ENCODE measurements at places on chromosomes 1 and 21.

DNA sequence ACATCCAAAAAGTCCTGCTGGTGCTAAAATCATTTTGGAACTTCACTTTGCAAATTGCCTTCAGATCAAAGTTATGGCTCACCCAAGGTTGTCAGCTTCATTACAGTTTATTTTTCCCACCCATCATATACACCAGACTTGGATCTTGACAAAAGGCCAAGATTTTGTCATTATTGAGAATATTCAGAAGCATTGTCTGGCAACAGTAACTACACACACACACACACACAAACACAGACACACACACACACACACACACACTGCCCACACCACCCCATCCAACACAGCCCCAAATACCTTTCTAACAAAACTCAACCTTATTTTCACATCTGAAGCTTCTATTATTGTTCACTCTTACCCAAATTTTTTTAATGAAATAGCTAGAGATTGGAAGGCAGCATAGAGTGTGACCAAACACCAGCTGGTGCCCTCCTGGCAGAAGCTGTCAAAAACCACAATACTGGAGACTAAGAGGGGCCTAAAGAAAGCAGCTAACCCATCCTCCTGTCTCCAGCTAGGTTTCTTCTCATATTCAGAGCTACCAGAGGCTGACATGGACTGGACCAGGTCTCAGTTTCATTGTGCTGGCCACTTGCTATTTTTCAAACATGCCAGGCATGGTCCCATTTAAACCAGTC lies 139.1 kb upstream of the ZC3H11B start:
- no peak for DNase-seq

- DNase-seq: peak; percentile 8
Observed at GRCh38 chr1:203028067-203028783, 1.9 kb downstream of the PPFIA4 start.

DNA sequence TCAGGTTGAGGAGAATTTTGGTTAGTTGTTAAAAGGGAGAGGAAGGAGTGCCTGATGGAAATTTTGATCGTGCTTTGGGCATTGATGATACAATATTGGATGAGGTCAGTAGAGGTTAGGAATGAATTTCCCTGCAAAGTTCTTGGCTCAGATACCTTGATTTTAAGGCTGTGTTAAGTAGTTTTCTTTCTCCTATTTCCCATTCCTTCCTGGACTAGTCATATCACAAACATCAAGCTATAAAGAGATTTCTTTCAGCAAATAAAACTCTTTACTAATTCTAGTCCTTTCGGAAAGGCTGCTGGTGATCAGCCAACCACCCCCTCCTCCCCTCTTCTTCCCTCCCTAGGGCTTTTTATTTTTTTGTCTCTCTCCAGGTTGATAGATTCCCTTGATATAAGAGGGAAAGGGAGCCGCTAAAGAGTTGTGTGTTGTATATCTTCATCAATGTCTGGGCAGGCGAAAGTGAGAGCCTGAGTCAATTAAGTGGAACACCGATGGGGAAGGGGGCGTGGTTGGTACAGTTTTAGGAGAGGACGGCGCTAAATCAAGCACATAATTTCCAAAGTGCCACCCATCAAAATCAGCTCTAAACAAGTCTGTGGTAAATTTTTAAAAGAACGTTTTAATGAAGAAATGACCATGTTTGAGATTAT lies 100.1 kb upstream of the PLXNA2 start:
- DNase-seq: no peak

GRCh38 chr1:166089804-166090203 lies 77.0 kb downstream of the FAM78B start:
- DNase-seq: peak; percentile 38

GRCh38 chr1:69413129-69413528 lies 154.6 kb upstream of the LRRC7 start:
- DNase-seq: no peak

- DNase-seq: no peak
Observed at GRCh38 chr1:212401838-212402582, 12.7 kb downstream of the PACC1 start.

DNA sequence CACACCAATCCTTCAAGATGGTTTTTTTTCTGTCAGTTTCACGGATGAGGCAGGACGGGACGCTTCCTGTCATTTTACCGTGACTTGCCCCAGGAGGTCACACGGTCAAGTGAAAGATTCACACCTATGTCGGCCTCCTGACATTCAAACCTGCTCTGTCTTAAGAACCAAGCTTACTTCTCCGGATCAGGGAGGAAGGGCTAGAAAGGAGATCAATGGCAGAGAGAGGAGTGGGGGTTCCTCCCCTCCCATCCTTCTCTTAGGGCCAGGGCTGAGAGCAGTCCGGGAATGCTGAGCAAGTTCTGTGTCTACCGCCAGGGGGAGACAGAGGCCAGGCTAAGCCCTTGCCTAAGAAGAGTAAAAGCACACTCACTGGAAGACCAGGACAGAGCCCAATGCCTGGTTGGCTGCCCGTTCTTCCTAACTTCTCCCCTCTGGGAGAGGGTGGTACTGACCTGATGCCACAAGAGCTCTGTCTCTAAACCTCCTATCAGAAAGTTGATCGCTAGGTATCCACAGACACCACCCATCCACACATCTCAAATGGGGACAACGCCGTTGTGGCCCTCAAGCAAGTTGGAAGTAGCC lies 1.1 kb upstream of the PPM1J start:
- peak; percentile 77 for DNase-seq

DNA sequence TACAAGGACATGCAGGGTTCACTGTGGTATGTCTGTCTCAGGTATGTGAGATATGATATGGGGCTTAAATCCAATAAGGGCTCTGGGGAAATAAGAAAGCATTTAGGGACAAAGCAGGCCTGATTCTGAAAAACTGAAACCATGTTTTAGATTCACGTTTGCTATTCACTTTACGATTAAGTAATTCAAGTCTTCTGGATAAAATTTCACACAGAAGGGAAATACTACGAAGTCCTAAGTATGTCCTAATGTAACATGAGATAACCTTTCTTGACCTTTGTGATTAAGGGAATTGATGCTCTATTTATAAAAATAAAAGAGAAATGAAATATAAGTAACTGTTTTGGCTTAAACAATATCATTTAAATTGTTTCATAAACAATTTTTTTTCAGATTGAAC lies 55.4 kb downstream of the HNRNPR start:
- DNase-seq: no peak

- DNase-seq: peak; percentile 30
Observed at GRCh38 chr1:226181996-226182714, 4.4 kb downstream of the ACBD3 start.

DNA sequence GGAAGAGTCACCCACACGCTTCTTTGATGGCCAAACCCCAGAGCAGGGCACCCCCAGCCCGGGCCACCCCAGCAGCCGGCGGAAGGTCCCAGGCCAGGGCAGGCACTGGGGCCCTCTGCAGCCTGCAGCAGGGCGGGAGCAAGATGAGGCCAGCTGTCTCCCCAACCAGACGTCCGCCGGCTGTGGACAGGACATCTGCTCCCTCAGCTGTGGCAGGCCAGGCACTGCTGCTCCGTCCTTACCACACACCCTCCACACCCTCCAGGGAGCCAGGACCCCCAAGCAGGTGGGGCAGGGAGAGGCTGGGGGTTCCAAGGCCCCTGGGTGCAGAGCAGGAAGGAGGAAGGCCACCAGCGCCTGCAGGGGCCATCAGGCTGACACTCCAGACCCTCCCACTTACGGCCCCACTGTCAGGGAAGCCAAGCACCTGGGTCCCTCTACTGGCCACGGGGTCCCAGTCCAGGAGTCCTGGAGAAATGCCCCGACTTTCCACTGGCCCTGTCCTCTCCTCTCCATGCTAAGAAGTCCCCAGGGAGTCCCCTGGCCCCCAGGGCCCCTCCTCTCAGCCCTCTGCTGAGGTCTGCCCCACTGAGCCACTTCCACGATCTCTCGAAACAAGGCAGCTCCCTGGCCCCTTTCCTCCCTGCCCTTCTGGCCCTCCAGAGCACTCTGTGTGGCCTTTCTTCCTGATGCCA lies 5.6 kb downstream of the WNT9A start:
- DNase-seq: no peak

- no peak for DNase-seq
Observed at GRCh38 chr21:34536820-34537219, 24.8 kb upstream of the KCNE1 start.

- no peak for DNase-seq
Observed at GRCh38 chr1:46549697-46550681, 1.5 kb downstream of the KNCN start.

GRCh38 chr1:163796394-163796821 lies 474.7 kb downstream of the NUF2 start:
- DNase-seq: no peak

GRCh38 chr1:203127666-203128430 lies at the start of gene ADORA1:
ADORA1 (plus strand) TSS chr1:203127726; CDS start chr1:203128842, 1,116 bp downstream.
- no peak for DNase-seq

DNA sequence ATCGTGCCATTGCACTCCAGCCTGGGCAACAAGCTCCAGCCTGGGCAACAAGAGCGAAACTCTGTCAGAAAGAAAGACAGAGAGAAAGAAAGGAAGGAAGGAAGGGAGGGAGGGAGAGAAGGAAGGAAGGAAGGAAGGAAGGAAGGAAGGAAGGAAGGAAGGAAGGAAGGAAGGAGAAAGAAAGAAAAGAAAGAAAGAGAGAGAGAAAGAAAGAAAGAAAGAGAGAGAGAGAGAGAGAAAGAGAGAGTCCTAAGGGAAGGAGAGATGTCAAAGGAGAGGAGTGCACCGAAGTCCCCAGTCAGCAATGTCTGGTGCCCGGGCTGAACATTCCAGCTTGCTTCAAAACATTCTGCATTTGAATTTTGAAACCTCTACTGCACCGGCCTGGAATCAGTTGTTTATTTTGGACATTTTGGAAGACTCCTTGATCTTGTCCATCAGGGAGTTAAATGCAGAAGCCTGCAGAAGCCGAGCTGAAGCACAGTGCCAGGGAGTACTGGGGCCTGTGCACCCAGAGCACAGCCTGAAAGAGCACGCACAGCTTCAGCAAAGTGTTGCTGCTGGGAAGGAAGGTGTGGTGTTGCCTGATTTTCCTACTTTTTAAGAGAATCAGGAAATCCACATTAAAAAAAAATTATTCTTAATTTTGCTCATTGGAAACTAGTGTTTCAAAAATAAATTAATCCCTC lies 3.7 kb upstream of the IGSF3 start:
- no peak for DNase-seq

DNA sequence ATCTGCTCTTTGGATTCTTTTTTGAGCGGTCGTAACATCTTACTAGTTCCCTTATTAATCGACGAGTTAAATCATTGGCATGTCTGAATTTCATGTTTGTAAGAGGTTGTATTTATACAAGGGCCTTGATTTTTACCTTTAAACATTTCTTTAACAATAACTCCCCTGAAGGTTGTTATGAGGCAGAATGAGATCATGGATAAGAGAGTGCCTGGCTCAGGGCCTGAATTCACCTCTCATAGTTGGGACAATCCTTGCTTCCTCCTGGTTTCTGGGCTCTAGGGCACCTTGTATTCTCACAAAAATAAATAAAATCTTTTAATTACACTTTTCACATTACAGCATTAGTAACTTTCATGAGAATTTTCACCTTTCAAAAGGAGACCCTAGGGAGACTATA lies 55.4 kb downstream of the MDM4 start:
- no peak for DNase-seq

GRCh38 chr1:201496296-201496690 lies 10.6 kb downstream of the CSRP1 start:
- no peak for DNase-seq

DNA sequence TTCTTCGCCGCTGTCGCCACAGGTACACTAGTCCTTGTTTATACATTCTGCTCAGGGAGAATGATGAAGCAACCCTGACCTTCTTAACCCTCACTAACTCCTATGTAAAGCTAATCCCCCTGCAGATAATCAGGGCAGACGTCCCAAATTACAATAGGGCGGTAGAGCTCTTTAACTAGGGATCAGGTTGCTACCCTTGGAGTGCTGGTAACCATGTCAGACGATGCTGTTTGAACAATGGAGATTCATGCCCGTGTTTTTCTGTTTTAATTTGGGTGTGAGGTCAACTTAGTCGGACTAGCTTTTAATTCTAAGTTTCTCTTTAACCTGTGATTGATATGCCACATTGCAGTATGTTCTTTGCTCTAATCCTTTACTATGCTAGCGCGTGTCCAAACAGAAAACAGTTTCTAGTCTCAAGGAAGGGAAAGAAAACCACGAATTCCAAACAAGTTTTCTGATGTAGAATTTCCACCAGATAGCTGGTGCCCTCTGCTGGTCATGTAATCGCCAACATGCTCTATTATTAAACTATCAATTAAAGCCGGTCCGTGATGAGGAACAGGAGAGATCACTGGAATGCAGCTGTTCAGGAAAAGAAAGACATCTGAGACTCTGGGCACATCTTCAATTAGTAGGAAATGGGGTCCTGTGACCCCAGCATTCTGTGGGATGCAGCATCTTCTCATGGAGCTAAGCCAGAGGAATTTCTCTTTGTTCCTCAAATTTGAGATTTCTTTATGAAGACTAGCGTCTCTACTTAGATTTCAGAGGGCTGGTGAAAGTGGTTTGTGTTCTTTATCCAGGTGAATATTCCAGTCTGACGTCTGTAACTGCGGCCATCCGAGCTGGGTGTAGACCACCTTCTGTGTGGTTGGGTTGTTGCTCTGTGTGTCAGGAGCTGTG lies 18.3 kb upstream of the VAMP3 start:
- peak; percentile 37 for DNase-seq

- DNase-seq: no peak
Observed at GRCh38 chr1:83694449-83694848, 304.5 kb downstream of the TTLL7 start.

DNA sequence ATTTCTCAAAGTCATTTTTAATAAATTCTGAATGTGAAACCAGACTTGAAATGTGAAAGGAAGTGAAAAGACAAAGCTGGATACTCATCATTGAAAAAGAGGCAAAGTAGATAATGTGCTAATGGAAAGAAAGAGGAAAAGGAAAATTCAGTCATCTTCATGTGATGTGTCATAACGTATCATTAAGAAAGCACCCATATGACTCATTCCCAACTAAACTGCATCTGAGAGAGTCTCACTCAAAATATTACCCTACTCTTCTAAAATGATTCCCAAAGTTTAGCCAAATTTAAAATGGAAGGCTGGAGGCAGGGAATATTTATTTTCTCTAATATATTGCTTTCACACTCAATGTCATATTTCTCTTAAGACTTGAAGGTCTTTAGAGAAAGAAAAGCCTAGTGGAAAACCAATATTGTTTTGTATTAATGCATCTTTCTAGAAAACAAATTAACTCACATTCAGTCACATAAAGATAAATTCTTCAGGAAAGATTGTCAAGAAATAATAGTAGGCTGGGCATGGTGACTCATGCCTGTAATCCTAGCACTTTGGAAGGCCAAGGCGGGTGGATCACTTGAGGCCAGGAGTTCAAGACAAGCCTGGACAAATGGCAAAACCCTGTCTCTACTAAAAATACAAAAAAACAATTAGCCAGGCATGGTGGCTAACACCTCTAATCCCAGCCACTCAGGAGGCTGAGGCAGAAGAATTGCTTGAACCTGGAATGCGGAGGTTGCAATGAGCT lies 129.9 kb downstream of the SLC30A10 start:
- no peak for DNase-seq

DNA sequence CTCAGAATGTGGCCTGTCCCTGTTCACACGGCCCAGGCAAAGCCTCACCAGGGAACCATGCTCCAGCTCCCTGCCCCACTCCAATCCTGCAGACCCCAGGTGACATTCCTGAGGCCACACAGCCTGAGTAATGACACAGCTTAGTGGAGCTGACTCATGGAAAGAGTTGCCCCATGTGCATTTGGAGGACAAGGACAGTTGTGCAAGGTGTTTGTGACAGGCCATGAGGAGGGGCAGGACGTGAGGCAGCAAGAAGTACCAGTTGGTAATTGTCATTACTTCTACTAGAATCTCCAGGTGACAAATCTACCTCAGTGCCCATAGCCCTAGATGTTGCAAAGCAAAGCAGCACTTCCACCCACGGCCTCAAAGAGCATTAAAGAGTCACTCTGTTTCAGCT lies 15.2 kb downstream of the PRR9 start:
- no peak for DNase-seq

- DNase-seq: no peak
Observed at GRCh38 chr1:66112744-66113400, 320.2 kb downstream of the PDE4B start.

Measured in GM10248 (cell line).